Central memory CD8-positive, alpha-beta T cell (primary cell): ENCODE measurements at places on chromosomes 5 and 9.

- DNase-seq: no peak
Measured at GRCh38 chr5:87404359-87404758, 8.4 kb downstream of the CCNH start.

DNA sequence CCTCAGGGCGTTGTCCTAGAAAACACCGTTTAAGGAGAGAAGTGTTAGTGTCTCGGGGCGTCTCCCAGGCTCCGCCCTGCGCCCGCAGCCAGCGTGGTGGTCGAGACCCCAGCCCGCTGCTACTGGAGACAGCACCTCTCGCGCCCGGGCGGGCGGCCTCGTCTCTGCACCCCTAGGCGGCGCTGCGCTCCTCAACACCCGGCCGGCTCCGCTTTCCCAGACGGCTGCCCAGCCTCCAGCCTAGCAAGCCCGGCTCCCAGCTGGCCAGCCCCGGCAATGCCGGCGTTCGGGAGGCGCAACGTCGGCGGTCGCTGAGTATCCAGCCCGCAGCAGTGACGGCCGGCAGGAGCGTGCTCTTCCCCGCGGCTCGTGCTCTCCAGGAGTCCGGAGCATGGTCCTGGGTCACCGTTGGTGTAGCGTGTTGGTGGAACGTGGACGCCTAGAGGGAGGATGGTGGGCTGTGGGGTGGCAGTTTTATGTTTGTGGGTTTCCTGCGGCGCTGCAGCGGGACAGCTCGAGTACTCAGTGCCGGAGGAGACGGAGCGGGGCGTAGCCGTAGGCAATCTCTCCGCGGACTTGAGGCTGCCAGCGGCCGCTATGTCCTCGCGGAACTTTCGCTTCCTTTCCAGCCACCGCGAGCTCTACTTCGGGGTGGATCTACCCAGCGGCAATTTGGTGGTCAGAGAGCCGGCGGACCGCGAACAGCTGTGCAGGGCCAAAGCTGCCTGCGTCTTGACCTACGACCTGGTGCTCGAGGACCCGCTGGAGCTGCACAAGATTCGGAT is 536 bp downstream of the PCDHAC1 start:
- DNase-seq: no peak

- DNase-seq: no peak
Measured at GRCh38 chr9:128225770-128226411, 22.7 kb downstream of the DNM1 start.

DNA sequence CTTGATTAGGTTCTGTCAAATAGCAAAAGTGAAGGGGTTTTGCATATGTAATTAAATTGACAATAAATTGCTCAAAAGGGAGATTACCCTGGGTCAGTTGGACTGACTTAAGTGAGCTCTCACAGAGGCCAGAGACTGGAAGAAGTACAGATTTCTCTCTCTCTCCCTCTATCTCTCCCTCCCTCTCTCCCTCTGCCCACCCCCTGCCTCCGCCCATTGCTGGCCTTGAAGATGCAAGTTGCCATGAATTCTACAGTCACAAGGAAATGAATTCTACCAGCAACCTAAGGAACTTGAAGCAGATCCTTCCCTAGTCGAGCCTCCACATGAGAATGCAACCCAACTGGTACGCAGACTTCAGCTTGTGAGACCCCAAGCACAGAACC is 119.2 kb downstream of the LPAR1 start:
- DNase-seq: no peak

- no peak for DNase-seq
Measured at GRCh38 chr9:136645903-136646754, 16.6 kb upstream of the EGFL7 start.

DNA sequence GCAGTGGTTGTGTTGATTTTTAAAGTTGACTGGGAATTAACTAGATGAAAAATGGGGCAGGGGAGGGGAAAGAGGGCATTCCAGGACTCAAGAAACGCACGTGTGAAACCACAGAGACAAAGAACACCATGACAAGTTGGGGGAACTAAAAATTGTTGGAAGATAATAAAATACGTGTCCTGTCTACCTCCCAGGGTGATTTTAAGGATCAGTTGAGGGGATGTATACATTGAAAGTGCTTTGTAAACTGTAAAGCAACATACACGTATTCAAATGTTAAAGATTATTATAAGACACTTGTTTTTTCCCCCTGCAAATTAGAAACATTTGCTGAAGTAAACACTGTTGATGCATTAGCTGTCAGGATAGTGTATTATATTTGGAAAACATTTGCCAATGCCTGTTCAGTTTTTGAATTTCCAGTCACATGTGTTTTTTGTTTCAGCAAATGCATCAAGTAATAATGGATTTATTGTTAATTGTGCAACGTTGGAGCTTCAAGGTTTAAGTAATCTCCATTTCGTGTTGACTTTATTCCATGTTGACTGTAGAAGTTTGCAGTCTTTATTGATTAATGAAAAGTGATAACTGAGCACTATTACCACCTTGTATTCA is 412.7 kb downstream of the ACTL7B start:
- DNase-seq: no peak

DNA sequence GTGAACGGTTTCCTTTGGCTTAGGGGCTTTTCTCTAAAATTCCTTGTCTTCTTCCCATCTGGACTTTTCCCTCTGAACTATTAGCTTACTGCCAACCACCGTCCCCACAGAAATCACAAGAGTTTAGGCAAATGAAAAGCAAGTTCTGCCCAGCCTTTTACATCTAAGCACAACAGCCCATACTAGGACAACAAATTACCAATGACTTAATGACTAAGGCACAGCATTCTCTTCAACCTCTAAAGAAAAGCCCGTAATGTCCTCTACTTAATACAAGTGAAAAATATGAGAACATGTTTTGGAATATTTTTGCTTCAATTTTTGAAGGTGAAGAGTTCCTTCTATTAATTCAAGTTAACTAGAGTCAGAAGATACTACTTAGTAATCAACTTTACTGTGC is 1.2 kb downstream of the ZBTB5 start:
- DNase-seq: no peak

GRCh38 chr9:116516456-116516855 is 170.6 kb upstream of the TRIM32 start:
- no peak for DNase-seq

- no peak for DNase-seq
Measured at GRCh38 chr5:168204165-168204564, 87.3 kb upstream of the WWC1 start.

DNA sequence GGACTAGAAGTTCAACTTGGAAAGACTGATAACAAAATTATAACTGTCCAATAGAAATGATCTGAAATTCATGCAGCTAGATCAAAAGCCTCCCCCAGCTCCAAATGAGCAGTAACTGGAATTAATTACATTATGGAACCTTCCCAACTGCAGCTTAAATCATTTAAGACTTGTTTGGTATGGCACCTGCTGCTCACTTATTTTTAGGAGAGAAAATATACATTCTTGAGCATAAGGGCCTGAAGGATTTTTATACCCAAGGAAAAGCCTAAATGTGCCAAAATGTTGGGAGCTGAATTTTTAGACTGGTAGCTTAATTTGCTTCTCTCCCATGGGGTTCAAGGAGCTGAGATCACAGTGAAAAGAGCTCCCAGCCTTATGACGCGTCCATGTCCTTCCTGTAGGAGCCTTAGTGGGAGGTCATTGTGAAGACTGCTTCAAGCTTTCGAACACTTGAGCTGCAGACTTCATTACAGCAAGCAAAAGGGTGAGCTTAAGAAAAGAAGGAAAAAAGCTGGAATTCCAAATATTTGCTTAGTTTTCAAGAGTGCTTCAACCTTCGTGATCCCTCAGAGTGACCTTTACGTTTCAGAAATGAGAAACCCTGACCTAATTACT is 276.0 kb downstream of the DMAC1 start:
- no peak for DNase-seq
